ENCODE measurements at places on chromosomes 5 and 9.

DNA sequence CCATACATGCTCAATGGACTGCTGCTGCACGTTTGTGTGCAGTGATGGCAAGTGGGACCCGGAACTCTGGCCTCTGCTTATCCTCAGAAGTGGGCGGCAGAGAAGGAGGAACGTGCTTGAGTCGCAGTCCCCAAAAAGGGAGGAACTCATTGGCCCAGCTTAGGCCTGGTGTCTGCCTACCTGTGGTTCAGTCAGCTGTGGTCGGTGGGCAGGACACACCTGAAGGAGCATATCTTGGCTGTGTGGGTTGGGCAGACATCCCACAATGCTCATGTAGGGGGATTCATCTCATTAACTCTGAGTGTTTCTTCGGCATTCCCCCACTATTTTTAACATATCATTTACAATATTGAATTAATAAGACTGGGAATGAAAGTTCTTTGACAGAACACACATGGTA, 122.9 kb upstream of the IL12B start:
- DNase-seq, result no peak

DNA sequence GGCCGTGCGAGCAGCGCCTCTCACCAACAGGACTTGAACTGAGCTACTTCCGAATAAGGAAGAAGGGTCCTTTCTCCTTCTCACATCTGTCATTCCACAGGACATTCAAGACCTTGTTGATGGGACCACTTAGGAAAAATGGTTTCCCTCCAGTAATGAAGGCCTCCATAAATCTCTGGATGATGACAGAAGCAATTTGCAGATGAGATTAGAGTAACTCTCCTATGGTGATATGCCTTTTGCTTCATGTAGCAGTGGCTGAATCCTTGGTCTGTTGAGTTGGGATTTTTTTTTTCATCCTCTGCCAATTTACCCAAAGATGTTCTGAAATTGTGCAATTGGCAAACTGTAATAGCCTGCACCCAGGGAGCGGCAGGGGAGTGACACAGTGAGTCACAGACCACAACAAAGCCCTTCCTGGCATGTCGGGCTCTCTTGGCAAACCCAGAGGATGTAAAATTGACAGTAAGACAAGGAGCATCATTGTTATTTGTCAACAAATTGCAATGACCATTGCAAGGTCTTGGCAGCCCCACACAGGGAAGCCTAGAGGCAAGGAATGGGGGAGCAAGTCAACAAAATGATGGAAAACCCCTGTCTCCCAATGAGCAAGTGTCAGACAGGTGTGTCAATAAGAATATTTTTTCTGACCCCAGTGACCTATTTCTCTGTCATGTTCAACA, 275.9 kb downstream of the ACTL7B start:
- peak; percentile 9 for DNase-seq

GRCh38 chr5:179126506-179126991, 66.4 kb downstream of the ZNF354C start:
- DNase-seq, result no peak

GRCh38 chr5:45411971-45412612, 284.1 kb downstream of the HCN1 start:
- peak; percentile 3 for DNase-seq

GRCh38 chr5:142692321-142692894, 6.5 kb upstream of the FGF1 start:
- DNase-seq, result no peak

DNA sequence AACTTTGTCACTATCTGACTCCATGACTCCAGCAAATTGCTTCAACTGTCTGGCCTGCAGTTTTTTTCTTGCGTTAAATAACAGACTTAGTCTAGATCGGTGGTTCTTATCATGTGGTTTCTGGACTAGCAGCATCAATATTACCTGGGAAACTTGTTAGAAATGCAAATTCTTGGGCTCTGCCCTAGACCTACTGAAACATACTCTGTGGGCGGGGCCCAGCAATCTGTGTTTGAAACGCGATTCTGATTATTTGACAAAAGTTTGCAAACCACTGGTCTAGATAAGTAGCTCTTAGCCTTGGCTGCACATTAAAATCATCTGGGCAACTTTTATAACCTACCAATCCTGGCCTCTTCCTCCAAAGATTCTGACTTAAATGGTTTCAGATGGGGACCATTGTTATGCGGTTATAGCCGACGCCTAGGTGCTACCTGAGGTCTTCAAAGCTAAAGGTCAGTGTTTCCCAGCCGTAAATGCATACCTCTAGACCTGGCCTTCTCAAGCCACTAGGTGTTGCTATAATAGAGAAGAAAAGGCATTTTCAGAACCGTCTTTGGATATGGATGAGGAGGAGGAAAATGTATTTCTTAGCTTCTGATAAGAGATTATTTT, 74.0 kb downstream of the C9orf85 start:
- DNase-seq, result no peak

DNA sequence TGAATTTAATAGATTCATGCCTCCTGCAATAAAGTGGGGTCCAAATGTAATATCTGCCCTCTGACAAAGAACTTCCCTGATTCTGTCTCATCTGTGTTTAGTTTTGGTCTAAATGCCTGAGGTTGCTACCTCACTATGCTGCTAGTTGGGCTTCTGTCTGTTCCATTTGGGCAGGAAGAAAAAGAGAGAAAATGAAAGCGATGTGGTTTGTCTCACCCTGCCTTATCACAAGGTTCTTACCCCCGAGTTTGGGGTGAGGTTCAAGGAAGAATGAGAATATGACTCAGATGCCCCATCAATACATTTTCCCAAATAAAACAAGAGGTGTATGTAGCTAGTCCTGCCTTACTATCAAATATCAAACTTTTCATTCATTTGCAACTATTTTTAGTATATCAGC, 132.1 kb upstream of the MTAP start:
- DNase-seq, result peak; percentile 43

DNA sequence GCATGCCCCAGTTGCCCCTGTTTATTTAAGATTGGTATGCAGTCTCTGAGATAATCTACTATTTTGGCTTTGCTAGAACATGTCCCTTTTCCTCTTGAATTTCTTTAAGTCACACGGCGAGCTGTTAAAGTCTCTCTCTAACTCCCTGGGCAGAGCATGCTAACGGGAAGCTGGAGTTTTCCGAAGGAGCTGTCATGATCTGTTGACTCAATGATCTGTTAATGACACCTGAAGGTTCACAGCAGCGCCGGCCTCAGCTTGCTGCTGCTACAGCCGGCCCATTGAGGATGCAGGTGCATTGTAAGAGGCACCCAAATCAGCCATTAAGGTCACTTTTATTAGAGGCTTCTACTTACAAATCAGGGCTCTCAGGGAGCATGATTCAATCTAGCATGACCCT, 1203.4 kb downstream of the MAT2B start:
- DNase-seq, result no peak

DNA sequence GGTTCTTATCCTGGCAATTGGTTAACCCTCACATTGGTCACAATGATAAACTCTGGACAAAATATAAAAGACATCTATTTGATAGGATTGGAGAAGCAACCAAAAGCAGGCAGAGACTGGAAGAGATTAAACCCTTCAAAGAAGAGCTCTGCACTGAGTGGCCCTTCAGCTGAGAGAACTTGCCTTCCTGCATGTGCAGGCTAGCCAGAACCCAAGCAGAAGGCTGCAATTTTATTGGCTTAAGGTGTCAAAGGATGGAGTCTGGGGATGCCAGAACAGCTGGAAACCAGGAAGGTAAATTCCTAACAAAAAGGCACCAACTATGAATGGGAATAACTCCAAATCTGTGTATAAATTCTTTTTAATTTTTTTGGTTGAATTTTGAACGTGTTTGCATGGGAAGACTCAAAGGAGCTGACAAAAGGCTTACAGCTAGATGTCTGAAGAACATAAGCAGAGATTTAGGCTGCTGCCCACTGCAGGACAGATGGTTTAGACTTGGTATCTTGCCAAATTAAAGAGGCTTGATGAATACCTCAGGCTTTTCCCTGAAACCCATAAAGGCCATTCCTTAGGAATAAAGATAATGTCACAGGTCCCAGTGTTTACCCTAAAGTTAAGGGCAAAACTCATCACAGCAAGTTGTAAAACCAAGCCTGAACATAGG, 66.3 kb downstream of the NR2F1 start:
- DNase-seq, result no peak

- DNase-seq, result peak; percentile 96
Measured at GRCh38 chr9:121725008-121725775, 73.8 kb downstream of the DAB2IP start.

GRCh38 chr5:151037561-151038411, 17.4 kb downstream of the GPX3 start:
- DNase-seq, result no peak

GRCh38 chr5:60613826-60614225, 86.1 kb downstream of the DEPDC1B start:
- DNase-seq, result no peak

DNA sequence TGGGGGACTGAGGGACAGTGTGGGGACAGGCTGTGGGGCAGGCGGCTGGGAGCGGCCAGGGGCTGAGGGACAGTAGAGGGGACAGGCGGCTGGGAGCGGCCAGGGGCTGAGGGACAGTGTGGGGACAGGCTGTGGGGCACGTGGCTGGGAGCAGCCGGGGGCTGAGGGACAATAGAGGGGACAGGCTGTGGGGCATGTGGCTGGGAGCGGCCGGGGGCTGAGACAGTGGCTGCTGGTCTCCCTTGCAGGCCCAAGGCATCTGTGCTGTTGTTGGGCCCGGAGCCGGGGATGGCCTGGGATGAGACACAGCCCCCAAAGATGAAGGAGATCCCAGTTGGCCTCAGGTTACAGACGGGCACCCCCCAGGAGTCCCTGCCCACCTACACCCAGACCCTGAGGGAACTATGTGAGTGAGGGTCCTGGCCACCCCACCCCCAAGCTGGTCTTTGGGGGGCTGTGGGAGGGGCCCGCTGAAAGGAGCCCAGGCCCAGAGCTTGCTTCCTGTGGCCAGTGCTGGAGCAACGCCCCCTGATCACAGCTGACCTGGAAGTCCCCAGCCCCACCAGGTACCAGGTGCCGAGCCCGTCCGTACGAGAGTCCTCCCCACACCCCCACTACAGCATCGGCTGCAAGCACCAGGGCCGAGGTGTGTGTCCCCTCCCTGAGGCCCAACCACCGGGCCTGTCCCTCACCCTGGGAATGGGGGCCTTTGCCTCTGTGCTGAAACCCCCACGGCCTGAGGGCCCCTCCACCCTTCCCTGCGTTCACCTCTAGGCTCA, 593 bp downstream of the STPG3 start:
- no peak for DNase-seq

Measured in fibroblast of upper back skin (primary cell).